ENCODE measurements at places on chromosomes 5 and 9.

- DNase-seq = no peak
Observed at GRCh38 chr9:24257726-24258125, 288.0 kb downstream of the IZUMO3 start.

- no peak for DNase-seq
Observed at GRCh38 chr5:142461028-142461590, 136.3 kb upstream of the SPRY4 start.

GRCh38 chr5:124961521-124961920 lies 215.1 kb upstream of the ZNF608 start:
- no peak for DNase-seq

- no peak for DNase-seq
Observed at GRCh38 chr5:87539839-87540238, 127.1 kb upstream of the CCNH start.

GRCh38 chr9:94135222-94135621 lies 51.0 kb downstream of the PTPDC1 start:
- DNase-seq = no peak

GRCh38 chr9:91818647-91819403 lies 131.2 kb downstream of the ROR2 start:
- no peak for DNase-seq

- no peak for DNase-seq
Observed at GRCh38 chr5:156414391-156414790, 87.4 kb downstream of the SGCD start.

DNA sequence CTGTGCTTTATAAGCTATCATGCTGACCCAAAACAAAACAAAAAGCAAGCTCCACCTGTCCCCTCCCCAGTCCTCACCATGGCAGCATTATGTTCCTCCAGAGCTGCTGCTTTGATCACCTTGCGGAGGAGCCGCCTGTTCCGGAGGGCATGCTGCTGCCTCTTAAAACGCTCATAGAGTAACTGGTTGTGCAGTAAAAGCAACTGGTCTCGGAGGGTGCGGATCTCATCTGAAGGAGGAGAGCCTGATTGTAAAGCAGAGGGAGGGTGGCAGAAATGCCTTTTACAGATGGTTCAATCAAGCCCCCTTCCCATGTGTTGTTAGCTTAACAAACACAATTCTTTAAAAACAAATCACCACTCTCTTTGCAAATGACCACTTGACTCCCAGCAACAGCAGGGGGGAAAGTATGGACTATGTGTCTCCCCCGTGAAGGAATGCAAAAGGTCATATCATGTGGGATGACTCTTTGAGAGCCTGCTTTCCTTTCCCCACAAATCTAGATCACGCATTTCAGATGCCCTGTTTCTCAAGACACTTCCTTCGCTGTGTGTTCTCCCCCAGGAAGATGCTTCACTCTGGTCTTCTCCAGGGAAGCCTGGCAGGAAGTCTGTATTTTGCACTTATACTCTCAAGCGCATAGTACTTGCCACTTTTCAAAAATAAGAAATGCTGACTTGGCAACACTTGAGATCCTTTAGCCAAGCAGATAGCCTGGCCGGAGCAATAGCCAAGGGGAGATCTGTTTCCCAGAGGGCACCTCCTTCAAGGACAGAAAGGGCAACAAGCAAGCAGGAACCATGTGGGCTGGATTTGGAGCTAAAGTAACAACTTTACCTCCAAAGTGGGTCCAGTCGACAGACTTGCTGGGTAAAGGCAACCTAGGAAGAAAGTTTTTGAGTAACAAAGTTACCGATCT lies 25.1 kb downstream of the SPACA9 start:
- DNase-seq = no peak

DNA sequence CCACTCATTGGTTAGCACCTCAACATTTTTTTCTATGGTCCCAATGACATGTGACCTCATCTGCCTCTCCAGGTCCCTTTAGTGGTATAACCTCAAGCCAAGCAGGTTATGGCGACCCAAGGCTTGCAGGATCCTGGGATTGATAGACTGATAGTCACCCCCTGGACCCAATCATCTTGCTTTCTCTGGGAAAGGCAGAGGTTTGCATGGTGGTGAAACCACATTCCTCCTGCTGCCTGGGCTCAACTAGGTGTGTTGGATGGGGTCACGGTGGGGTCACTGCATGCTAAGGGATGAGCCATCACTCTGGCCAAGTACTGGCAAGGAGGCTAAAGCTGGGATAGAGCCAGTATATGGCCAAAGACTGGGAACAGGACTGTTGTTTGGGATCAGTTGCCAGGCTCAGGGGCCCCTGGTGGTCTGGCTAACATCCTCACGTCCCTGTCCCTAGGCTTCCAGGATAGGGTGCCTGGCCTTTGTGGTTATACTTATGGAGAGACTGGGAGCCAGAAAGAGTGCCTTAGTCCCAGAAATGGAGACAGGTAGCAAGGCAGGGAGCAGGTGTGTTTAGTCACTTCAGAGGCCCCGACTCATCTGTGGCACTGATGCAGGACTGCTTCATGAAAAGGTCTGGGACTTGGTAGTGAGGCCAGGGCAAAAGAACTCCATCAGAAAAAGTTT lies 4.6 kb upstream of the SMIM32 start:
- no peak for DNase-seq
